ENCODE measurements at places on chromosomes 3 and 15.

- DNase-seq: no peak
Observed at GRCh38 chr15:74270854-74271520, 34.9 kb downstream of the CCDC33 start.

GRCh38 chr15:101450403-101451265 is 38.9 kb downstream of the PCSK6 start:
- no peak for DNase-seq

DNA sequence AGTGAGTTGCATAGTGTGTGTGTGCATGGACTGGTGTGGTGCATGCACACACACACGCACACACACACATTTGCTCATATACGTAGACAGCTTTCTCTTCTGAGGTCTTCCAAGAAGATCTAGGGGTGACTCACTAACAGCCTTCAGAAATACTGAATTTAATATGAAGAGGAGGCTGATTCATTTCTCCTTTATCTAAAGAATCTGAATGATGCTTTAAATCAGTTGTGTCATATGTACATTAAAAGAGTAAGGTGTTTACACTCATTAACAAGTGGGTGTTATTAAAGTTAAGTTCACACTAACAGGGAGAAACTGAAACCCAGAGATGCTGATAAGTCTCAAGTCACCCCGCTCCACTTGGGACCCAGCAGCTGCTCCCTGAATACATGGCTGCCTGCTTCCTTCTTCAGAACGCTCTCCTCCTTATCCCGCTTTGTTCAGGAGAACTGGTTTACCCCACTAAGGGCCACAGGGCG is 22.0 kb downstream of the TMPRSS7 start:
- no peak for DNase-seq

DNA sequence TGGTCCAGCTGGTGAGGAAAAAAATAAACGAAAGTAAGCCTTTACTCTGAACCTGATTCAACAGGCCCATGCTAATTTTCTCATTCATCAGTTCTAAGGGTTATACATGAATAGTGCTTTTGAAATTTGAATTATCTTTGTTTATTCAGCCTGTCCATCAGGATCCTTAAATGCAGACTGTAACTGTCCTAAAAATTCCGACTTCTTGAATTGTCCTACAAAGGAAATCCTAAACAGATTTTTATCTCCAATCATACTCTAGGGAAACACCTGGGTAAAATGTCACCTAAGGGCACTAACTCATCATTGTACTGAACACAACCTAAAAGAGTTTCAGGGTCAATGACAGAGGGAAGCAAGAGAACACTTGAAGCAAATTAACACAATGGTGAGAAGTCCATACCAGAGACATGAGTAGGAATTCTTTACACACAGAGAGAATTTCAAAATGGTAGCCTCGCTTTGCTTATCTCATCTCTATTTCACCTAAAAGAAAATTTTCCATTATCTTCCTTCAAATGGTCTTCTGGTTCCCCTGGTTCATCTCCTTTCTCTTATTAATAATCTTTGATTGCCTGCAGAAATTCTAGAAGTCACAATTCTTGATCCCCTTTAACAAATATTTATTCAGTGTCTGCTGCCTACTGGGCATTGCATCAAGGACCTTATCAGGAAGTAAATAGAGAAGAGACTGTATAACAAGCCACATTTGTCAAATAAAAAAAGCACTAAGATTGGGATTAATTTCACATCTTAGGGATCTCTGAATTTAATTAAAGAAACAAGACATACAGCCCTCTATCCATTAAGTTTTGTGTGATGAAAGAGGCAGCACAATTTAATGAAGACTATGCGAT is 182.7 kb downstream of the MEIS2 start:
- DNase-seq: no peak

DNA sequence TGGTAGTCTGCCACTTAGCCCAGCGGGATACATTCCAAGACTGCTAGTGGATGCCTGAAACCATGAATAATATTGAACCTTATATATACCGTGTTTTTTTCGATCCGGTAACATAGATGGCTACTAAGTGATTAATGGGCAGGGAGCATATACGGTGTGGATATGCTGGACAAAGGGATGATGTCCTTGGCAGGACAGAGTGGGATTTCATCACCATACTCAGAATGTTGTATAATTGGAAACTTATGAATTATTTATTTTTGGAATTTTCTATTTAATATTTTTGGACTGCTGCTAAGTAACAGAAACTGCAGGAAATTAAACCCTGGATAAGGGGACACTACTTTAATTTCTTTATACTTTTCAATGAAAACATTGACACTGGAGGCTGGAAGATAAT is 53.2 kb downstream of the ASTE1 start:
- no peak for DNase-seq

DNA sequence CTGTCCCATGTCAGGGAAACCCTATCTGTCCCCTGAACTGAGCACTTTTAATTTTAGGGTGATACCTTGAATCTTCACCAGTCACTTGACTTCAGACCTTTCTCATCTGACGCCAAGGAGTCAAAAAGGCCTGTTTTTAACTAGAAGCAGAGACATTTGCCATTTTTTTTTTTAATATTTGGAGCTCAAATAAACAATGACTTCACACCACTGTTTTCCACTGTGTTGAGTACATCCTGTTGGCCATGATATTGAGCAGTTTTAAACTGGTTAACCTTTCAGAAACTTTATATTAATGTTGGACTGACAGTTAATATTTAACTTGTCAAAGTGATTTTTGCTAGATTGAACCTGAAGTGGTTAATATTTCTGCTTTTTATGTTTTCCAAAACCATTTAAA is 28.2 kb downstream of the DAG1 start:
- DNase-seq: no peak

GRCh38 chr3:173045770-173046382 is 95.2 kb downstream of the SPATA16 start:
- no peak for DNase-seq

DNA sequence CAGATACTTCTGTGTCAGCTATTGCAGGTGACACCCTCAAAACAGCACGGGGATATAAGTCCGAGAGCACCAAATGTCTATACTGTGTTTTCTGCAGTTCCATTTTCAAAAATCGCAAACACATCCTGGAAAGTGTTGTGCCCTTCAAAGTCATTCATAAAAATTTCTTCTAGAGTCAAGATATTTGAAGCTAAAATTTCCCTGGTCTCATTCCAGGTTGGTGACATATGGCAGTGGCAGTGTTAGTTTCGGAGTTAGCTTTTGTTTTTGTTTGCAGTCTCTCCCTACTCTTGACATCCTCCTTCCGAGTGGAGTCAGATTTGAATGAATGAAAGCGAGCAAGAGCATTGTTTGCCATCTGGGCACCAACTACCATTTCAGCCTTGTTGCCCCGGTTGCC is 3.2 kb upstream of the FSIP1 start:
- DNase-seq: no peak

DNA sequence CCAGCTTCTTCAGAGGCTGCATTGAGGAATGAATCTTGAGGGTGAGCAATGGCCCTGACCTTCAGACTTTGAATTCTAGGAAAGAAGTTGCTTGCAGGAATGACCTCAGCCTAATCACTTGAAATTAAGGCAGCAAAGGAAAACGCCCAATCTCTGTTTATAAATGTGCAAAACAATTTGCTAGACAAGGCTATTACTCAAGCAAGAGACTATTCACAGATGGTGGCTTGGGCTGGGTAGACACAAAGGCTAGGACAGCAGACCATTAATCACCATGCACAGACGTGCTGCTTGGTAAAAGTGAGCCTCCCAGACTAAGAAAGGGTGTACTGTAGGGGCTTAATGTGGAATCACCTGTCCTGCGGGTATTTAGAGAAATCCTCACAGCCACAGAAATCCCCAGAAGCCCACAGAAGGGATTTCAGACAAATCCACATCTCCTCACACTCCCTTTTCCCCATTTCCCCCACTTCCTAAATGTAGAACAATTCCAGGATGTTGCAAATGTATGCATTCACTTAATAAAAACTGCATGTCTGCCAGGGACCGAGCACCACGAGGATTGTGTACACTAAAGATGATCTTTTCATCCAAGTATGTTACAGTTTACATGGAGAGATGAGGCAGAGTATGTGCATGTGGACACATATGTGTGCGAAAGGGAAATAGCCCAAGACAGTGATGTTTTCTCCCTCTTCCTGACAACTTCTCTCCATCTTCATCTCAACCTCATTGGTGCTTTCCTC is 259.5 kb downstream of the THSD4 start:
- no peak for DNase-seq

DNA sequence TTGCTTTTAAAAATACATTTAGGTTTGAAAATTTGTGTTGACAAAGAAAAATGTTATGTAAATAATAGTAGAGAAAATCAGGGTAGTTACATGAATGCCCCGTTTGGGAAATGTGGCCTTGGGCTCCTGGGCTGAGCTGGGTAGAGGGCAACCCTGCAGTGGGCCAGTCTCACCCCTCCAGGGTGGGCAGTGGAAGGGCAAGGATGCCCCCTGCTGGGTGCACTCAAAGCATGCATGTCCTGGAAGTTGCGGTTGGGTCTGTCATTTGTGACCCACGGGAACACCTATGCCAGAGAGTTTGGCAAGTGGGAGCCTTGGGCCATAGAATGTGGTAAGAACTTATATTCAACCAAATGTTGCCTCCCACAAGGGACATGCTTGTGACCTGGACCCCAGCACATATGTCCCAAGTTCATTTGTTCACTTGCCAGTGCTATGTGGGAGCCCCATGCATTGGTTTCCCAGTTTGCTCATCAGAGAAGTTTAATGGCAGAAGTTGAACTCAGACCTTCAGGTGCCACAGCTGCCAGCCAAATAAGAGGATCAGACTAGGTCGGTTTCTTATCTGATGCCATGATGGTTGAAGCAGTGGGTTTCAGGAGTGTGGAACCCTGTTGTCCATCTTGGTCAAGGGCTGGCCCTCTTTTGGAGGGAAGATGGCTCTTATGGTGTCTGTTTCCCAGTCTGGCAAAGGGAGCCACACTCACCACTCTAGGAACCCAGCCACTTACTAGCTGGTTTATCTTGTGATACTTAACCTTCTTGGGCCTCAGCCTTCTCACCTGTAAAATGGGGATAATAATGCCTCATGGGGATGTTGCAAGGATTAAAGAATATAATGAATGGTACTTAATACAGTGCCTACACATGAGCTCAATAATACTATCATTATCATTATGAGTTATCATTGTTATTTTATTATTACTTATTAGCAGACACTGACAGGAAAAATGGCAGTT is 2.5 kb upstream of the PLCB2 start:
- no peak for DNase-seq

- no peak for DNase-seq
Observed at GRCh38 chr3:102979191-102979590, 544.4 kb downstream of the ZPLD1 start.

DNA sequence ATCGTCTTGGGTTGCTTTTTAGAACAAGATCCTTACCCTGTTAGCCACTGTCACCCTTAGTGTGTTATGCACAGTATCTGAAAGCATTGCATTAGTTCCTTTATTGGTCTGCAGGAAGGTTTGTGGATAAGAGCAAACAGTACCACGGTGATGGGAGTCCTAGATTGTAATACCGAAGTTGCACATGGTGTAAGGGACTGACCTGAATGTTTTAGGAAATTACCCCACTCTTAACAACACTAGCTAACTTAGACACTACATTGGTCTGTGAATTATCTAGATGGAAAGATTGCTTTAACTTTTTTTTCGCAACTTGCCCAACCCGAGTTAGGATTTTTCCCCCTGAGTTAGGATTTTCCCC is 1.3 kb downstream of the STT3B start:
- no peak for DNase-seq

DNA sequence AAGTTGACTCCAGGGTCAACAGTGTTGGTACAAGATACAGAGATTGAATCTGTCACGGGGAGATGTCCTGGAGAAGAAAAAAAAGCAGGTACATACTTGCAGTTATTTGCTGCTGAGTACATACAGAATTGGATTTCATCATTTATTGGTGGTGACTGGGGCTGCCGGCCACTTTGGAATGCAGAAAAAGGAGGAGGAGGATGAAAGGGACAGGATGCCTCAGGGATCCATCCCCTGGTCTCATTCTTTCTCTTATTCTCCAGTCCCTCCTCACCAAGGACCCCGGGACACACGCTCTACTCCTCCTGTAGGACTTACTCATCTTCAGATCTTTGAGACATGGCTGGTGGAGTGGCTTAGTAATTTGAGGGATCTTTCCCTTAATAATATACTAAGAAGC is 30.0 kb upstream of the MEIS2 start:
- no peak for DNase-seq

GRCh38 chr3:12423131-12423530 is 61.1 kb upstream of the TSEN2 start:
- no peak for DNase-seq

GRCh38 chr15:41881086-41881485 is 12.8 kb downstream of the SPTBN5 start:
- no peak for DNase-seq

Measured in smooth muscle cell of the brain vasculature (primary cell).